ENCODE measurements at places on chromosomes 7 and 10. TPM values are rescaled to one million over a fixed set of nuclear protein-coding genes. Genes with fewer than 3 reads are reported as not detected.

The SMARCD3 gene
- total RNA-seq = 35.9 TPM

The SFRP4 gene
- 8.3 TPM for total RNA-seq

The PAPSS2 gene
- total RNA-seq = 0.17 TPM

The CALHM3 gene
- 0.23 TPM for total RNA-seq

The ESYT2 gene
- 26.9 TPM for total RNA-seq

The PDSS1 gene
- 11.8 TPM for total RNA-seq

The PHYHIPL gene
- total RNA-seq = 0.06 TPM

The NUTM2E gene
- not detected for total RNA-seq

The ZDHHC4 gene
- 160 TPM for total RNA-seq

The MBL2 gene
- total RNA-seq = not detected

The STYXL1 gene
- total RNA-seq = 156 TPM

The ANKRD61 gene
- total RNA-seq = 1.3 TPM

The HOXA2 gene
- total RNA-seq = not detected

The HTR5A gene
- total RNA-seq = not detected

The BCAP29 gene
- total RNA-seq = 122 TPM

The C10orf62 gene
- total RNA-seq = not detected

The TUBAL3 gene
- total RNA-seq = not detected

The GRM3 gene
- not detected for total RNA-seq

The ICA1 gene
- 6.4 TPM for total RNA-seq

The HTR7 gene
- total RNA-seq = 23.6 TPM

The ZNF736 gene
- 5.0 TPM for total RNA-seq

The SRI gene
- total RNA-seq = 307 TPM

The SHH gene
- not detected for total RNA-seq

The NPFFR1 gene
- total RNA-seq = not detected

The PTPRZ1 gene
- 0.39 TPM for total RNA-seq

The FOXP2 gene
- 1.7 TPM for total RNA-seq

The LRGUK gene
- total RNA-seq = not detected

The LRRTM3 gene
- not detected for total RNA-seq

The PNLIPRP3 gene
- total RNA-seq = not detected

The LBX1 gene
- not detected for total RNA-seq

The CNNM1 gene
- total RNA-seq = not detected

The SH2D4B gene
- total RNA-seq = not detected

The PDZD7 gene
- 0.21 TPM for total RNA-seq

The NPM3 gene
- total RNA-seq = 99.4 TPM

The XPNPEP1 gene
- total RNA-seq = 123 TPM

Measured in H4 (cell line).